ENCODE measurements at places on chromosomes 7 and 10. TPM values are rescaled to one million over a fixed set of nuclear protein-coding genes. Genes with fewer than 3 reads are reported as not detected.

- H3K27ac ChIP-seq: no peak overlapping the region
- H3K4me3 ChIP-seq: no peak overlapping the region
- peaks cover 3% of the 10 kb centered on the region for H3K27me3 ChIP-seq
- peaks cover 59% of the 10 kb centered on the region for H3K4me1 ChIP-seq
- no peak for DNase-seq
Observed at GRCh38 chr10:95815133-95815532, 59.2 kb downstream of the ENTPD1 start.

GRCh38 chr7:106047184-106047583, 64.9 kb downstream of the SYPL1 start:
- peaks cover 23% of the 10 kb centered on the region for H3K27me3 ChIP-seq
- H3K4me3 ChIP-seq: no peak overlapping the region
- no peaks in the 10 kb centered on the region for H3K4me1 ChIP-seq
- no peak for DNase-seq

- no peaks in the 10 kb centered on the region for H3K27me3 ChIP-seq
- H3K36me3 ChIP-seq: no peaks in the 10 kb centered on the region
- no peak for DNase-seq
- peaks cover 7% of the 10 kb centered on the region for H3K4me1 ChIP-seq
- H3K27ac ChIP-seq: no peak overlapping the region
Observed at GRCh38 chr10:274866-275265, 139.6 kb downstream of the ZMYND11 start.

Gene STEAP1
- not detected for total RNA-seq

Gene CUBN
- 1.1 TPM for total RNA-seq

GRCh38 chr10:110860576-110861241, 11.0 kb upstream of the PDCD4 start:
- H3K4me3 ChIP-seq: peak overlapping the region; percentile 38
- peaks cover 9% of the 10 kb centered on the region for H3K36me3 ChIP-seq
- H3K27ac ChIP-seq: peak overlapping the region; percentile 86
- peak; percentile 72 for DNase-seq
- no peaks in the 10 kb centered on the region for H3K27me3 ChIP-seq
